Sigmoid colon (tissue), 7 donors: ENCODE measurements at places on chromosomes 12 and 14. TPM values are rescaled to one million over a fixed set of nuclear protein-coding genes. Genes with fewer than 3 reads are reported as not detected.

Gene RNF212B
- not detected for total RNA-seq

Gene CHGA
- total RNA-seq: 3.9 TPM

Gene LUM
- 363 TPM for total RNA-seq

Gene KRT81
- total RNA-seq: 0.14 TPM

Gene GPR84
- total RNA-seq: not detected

Gene GPR65
- total RNA-seq: 1.5 TPM

Gene C12orf50
- not detected for total RNA-seq

Gene DDN
- not detected for total RNA-seq

Gene SLC4A8
- total RNA-seq: 0.71 TPM

Gene IL26
- not detected for total RNA-seq

Gene PPFIBP1
- 74.5 TPM for total RNA-seq

Gene KRT86
- not detected for total RNA-seq

Gene NTF3
- 0.83 TPM for total RNA-seq

Gene CLEC9A
- total RNA-seq: not detected

Gene RNASE9
- not detected for total RNA-seq

Gene SIVA1
- 512 TPM for total RNA-seq

Gene ARHGDIB
- total RNA-seq: 54.2 TPM

Gene DTX1
- 2.8 TPM for total RNA-seq

Gene PTMS
- total RNA-seq: 243 TPM

Gene CD163
- 233 TPM for total RNA-seq

Gene ERP27
- not detected for total RNA-seq

Gene EML1
- total RNA-seq: 141 TPM

Gene MUCL1
- not detected for total RNA-seq

Gene DDX54
- 39.6 TPM for total RNA-seq

Gene LRFN5
- total RNA-seq: 11.9 TPM

Gene CSRP2
- total RNA-seq: 12.7 TPM

Gene NUDT14
- total RNA-seq: 10.5 TPM

Gene TAS2R8
- 0.49 TPM for total RNA-seq

Gene ACRBP
- total RNA-seq: 1.2 TPM

Gene LTBR
- total RNA-seq: 128 TPM

Gene PLCZ1
- not detected for total RNA-seq

Gene SERPINA5
- 2.0 TPM for total RNA-seq

Gene JAG2
- total RNA-seq: 3.9 TPM

Gene DUSP16
- 11.4 TPM for total RNA-seq

Gene HCFC2
- total RNA-seq: 42.4 TPM

Gene PARPBP
- total RNA-seq: 1.8 TPM

Gene AVPR1A
- 2.9 TPM for total RNA-seq

Gene PLD4
- total RNA-seq: 0.28 TPM

Gene CBX5
- 30.7 TPM for total RNA-seq

Gene DYNLL1
- 247 TPM for total RNA-seq

Gene SBNO1
- total RNA-seq: 23.4 TPM

Gene CHPT1
- total RNA-seq: 118 TPM

Gene PIWIL1
- total RNA-seq: not detected

Gene CMA1
- total RNA-seq: not detected

Gene SRGAP1
- 5.4 TPM for total RNA-seq

Gene TMEM117
- total RNA-seq: 17.7 TPM

Gene INHBC
- not detected for total RNA-seq

Gene KLRC2
- total RNA-seq: not detected

Gene TMPRSS12
- not detected for total RNA-seq

Gene KRT78
- total RNA-seq: not detected

Gene TOMM20L
- not detected for total RNA-seq

Gene LYZ
- total RNA-seq: 50.5 TPM

Gene HOXC13
- total RNA-seq: not detected

Gene MIP
- not detected for total RNA-seq
